ENCODE measurements at places on chromosomes 4 and X.

GRCh38 chrX:153645921-153646488 lies 998 bp upstream of the DUSP9 start:
- no peak for DNase-seq

DNA sequence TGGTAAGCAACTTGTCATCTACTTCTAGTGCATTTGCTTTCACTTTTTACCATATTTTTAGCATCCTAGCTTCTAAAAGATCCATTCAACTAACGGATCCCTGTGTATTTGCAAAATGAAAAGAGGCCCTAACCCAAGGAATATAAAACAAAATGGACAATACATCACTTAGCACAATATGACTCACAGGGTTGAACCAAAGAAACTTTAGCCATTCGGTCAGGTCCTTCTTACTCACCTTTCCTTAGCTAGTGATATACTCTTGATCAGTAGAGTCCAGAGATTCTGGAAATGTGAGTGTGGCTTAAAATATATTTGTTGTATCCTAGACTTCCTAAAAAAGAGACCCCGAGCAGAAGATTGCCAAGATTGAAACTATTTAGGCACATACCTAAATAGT lies 19.5 kb downstream of the TMPRSS11E start:
- no peak for DNase-seq

DNA sequence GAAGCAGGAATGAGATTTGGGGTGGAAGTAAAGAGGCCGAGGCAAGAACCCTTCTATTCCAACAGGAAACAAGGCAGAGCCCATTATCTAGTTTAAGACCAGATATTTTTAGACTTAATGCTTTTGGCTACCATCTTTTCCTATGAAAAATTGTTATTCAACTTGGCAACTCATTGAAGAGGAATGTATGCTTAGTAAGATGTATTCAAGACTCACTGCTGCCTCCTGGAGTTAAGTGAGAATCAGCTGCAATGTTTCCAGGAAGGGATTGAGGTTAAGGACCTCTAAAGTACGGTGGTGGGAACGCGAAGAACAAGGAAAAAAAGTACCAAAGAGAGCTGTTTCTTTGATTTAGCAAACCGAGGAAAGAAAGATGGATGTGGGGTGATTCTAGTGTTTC lies 89.1 kb downstream of the RAPGEF2 start:
- DNase-seq, result no peak

- no peak for DNase-seq
Measured at GRCh38 chr4:8578717-8579116, 1.5 kb upstream of the GPR78 start.

DNA sequence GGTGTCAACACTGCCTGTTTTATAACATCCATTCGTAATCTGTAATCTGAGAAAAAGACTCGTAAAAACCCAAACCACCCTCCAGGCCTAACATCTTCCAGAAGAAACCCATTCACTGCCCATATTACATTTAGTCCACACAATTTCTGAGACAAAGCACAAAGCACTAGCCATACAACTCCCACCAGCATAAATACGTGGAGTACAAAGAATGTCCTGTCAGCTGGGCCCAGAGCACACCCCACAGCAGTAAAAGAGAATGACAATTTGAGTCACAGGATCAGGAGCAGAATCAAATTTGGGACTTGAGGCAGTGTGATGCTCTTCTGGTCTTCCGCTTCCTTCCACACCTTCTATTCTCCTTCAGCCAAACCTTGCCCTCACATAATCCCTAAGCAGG lies 6.8 kb downstream of the MECP2 start:
- no peak for DNase-seq

- DNase-seq, result no peak
Measured at GRCh38 chr4:99507762-99508161, 3.1 kb upstream of the C4orf17 start.

DNA sequence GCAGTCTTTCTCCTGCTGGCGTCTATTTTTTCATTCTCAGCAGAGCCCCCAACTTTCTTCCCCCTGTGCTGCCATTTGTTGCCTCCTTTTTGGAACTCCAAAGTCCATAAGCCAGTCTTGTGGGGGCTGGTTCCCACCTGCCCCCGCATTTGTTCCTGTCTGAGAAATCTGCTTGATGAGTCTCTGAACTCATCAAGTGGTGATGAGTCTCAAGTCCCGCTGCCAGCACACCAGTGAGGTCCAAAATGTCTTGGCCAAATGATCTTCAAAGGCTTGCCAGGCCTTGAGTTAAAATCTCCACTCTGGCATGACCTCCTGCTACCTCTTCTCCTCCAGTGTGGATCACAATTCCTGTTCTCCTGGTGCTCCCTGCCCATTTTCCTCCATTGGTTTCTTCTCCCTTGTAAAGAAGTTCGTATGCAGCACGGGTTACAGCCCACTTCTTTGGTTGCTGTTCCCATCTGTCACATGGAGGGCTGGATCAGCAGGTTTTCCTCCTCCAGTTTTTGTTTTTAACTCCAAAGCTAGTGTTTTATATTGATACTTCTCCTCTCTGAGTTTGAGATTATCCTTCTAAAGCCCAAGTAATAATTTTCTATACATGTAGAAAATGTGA lies 72.7 kb upstream of the LIMCH1 start:
- no peak for DNase-seq
